ENCODE measurements at places on chromosomes 7 and 10.

GRCh38 chr7:139561-140243, 52.7 kb upstream of the FAM20C start:
- DNase-seq: no peak

DNA sequence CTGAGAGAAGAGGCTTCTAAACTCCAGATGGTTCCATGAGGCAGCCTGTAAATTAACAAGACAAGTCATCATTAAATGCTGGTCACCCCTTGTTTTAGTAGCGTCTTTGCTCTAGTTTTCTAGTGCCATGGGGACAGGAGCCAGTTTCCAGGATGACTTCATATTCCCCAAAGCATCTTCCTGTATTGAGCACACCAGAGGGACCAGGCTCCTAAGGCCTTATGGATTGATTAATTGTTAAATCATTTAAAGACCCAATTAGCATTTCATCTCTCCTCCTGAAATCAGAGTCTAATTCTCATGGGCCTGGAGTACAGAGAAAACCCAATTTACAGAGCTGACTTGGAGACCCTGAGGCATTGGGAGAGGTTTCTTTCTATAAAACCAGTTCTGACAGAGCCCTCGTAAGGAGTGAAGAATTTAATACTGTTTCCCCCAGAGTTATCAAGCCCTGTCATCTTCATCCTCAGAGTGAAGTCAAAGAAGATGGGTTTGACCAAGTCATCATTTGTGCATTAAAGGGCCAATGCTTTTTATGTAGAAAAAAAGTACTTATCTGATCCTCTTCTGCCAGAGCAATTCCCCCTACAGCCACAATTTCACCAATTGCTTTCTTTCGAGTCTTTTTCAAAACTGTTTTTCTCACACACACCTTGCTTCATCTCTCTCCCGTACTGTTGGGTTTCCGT, 678.7 kb downstream of the SDK1 start:
- DNase-seq: no peak

- no peak for DNase-seq
Measured at GRCh38 chr10:15516256-15517085, 145.4 kb upstream of the FAM171A1 start.

- DNase-seq: no peak
Measured at GRCh38 chr7:2102375-2102723, 130.4 kb downstream of the MAD1L1 start.

GRCh38 chr7:132145466-132145865, 430.8 kb downstream of the PLXNA4 start:
- DNase-seq: no peak

Measured in K562 (cell line).